Activated T-helper 17 cell treated with anti-CD3 and anti-CD28 coated beads, Interleukin-2, amount 50 U/mL, for 72 hours (primary cell): ENCODE measurements at places on chromosomes 13 and 19. TPM values are rescaled to one million over a fixed set of nuclear protein-coding genes. Genes with fewer than 3 reads are reported as not detected.

DNA sequence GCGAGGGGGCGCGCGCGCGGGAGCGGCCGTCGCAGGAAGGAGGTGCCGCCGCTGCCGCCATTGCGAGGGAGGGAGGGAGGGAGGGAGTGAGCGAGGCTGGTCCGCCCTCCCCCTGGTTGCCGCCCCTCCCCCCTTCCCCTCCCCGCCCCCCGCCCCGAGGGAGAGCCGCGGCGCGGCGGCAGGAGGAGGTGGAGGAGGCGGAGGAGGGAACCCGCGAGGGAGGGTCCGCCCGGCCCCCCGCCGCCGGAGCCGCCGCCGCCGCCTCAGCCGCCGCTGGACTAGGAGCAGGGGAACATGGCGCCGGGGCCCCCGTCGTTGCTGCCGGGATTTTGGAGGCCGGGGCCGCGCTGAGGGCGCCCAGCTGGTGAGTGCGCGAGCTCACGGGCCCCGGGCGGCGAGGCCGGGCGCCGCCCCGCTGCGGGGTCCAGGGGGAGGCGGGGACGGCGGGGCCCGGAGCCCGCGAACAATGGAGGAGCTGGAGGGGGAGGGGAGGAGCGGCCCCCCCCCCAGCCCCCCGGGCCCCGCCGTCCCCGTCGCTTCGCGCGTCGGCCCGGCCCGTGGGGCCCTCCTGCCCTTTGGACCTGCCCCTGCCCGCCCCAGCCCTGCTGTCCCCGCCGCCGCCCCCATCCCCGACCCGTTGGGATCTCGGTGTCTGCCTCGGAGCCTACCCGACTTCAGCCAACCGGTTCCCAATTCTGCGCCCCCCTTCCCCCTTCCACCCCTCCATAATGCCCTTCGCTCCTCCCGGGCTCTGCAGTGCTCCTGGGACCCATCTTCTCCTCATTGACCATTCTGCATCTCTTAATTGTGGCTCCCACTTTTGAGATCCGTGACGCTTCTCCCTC is at the start of gene ARHGAP35:
Gene ARHGAP35, plus strand, starts transcription at position 152 of the 845 bp plus-strand sequence. CDS start 57,679 bp downstream, outside the sequence.
- ATAC-seq: peak; percentile 53

DNA sequence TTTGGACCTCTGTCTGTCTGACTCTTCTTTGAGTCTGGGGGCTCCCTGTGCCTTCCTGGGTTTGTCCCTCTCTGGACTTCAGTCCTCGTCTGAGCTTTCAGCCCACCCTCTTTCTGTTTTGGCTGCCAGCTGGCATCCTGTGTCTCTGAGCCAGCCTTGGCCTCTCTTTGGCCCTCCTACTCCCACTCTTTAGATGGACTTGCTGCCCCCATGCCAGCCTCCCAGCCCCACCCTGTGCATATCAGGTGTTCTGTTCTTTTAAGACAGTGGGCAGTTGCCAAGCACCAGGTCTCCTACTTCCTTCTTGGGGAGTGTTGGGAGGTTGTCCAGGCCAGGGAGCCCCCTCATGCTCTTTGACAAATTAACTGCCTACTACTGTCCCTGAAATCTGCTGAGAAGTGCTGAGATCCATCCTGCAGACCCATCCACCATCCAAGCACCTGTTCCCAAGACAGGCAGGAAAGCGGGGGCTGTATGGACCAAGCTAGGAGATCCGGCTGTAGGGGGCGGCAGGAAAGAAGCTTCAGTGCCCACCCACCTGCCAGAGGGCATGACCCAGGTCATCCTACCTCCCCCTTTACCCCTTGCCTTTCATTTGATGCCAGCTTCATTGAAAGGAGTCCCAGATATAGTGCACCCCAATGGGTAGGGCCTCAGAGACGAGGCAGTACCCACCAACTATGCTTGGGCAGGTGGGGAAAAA is 9.6 kb downstream of the CIC start:
- ATAC-seq: no peak

DNA sequence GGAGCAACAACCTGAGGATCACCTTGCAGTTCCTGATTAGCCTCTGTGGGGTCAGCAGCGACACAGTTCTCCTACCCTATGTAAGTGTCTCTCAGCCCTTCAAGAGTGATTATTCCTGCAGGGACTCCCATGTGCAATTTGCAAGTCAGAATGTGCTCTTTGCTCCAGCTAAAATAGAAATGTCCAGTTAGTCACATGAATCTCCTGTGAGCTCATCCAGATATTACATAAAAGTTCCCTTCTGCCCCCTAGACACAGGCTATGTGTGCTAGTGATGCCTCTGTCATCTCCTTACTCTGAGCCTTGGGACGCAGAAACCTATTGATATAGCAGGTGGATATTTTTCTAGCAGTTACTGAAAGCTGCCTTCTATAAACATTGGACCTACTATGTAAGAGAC is 105.5 kb downstream of the ZAR1L start:
- no peak for ATAC-seq

DNA sequence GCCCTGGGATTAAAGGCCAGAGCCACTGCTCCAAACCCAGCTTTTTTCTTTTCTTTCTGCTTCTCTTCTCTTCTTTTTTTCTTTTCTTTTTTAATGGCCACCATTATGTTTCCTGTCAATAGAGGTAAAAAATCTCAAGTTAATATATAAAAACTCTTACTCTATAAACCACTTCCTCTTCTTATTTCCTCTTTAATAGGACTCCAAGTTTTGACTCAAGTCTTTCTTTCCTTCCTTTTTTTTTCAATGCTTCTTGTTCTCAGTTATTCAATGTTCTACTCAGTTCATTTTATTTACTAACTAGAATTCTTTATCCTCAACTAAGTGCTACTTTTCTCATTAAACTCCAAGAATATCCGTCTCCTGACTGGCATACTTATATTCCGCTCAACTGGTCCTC is 27.1 kb upstream of the MYCBP2 start:
- ATAC-seq: no peak

DNA sequence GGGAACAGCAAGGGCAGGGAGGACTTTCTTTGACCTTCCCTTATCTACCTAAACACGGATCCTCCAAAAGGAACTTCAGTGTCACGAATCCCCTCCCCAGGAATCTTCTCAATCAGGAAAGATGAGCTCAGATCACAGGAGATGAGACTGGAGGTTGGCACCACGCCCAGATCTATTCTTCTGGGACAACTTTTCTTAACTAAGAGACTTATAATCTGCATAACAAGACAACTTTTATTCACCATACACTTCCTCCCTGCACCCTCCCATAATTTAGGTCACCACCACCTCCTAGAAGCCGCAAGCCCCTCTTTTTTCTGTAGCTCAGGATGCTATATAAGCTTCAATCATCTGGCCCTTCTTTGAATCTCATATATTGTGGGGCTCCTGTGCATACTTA is 19.2 kb upstream of the AKT2 start:
- ATAC-seq: no peak

DNA sequence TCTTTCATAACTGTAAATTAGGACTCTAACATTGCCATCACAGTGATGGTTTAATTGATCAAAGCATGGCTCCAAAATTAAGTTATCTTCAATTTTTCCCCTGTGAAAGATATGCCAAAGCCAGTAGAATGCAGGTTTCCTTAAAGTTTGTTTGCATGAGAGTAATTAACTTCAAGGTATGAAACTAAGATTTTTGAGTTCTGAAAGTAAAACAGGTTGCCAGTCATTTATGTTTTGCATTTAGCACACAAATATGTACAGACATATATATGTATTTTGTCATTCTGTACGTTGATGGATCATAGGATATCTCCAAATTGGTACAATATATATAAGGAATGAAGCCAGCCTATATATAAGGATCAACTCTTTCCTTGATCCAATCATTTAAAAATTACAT is 23.6 kb upstream of the NDFIP2 start:
- peak; percentile 38 for ATAC-seq

DNA sequence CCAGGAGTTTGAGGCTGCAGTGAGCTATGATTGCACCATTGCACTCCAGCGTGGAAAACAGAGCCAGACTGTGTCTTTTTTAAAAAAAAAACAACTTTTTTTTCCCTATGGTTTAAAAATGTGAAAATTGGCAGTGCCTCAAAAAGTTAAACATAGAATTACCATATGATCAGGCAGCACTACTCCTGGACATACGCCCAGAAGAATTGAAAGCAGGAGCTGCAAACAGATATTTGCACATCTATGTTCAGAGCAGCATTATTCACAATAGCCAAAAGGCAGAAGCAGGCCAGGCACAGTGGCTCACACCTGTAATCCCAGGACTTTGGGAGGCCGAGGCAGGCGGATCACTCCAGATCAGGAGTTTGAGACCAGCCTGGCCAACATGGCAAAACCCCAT is 3.8 kb upstream of the RETN start:
- no peak for ATAC-seq

DNA sequence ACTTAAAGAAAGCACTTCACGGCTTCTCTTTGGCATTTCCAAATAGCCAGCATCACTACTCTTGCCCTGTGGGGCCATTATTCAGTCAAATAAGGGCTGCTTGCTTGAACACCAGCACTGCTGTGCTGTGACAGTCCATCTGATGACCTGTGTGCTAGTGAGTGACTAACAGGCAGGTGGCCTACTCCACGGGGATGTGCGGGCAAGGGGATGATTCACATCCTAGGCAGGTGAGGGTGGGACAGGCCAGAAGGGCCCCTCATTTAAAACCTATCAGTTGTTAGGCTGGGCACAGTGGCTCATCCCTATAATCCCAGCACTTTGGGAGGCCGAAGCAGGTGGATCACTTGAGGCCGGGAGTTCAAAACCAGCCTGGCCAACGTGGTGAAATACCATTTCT is 8.2 kb downstream of the CCNE1 start:
- ATAC-seq: no peak

GRCh38 chr19:55134736-55135135 is 14.3 kb downstream of the TNNT1 start:
- no peak for ATAC-seq

GRCh38 chr13:94550062-94550738 is 45.8 kb downstream of the TGDS start:
- peak; percentile 20 for ATAC-seq

The ZNF837 gene
- 1.1 TPM for total RNA-seq

The FXYD7 gene
- 1.4 TPM for total RNA-seq

The EFNA2 gene
- not detected for total RNA-seq
